ENCODE measurements at places on chromosomes 7 and 10.

DNA sequence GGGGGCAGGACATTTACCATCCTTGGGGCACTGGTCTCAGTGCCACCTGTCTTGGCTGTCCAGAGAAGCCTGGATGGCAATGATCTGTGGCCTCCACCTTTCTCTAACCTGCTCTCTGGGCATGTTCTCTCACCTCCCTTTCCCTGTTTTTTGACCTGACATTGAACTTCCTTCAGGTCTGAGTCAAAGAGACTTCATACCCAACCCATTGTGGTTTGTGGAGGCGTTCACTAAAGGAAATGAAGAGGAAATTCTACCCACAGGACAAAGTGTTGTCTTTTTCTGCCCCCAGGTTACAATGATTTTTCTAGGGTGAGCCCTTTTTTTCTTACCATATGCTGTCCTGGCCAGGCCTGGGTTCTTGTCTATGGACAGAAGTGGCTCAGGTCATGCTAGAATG is 76.6 kb downstream of the CYP26A1 start:
- no peak for DNase-seq

- no peak for DNase-seq
Measured at GRCh38 chr7:121328508-121329190, at the start of gene WNT16. WNT16 (plus strand) TSS chr7:121329000; CDS start chr7:121329293, 293 bp downstream.

DNA sequence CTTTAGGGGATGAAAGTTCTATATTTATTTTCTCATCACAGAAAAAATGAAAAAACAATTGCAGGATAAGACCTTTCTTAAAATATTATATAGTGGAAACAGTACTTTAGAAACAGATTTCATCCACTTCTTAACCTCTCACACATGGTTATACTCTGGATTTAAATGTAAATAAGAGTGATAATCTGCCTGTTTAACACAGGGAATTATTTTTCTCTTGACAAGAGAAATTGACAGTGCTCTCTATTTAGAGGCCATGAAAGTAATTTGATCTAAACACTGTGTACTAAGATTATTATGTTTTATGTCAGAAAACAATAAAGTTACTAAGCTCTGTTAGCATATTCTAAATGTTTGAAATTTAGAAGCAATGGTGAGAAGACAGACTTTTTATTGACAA is 88.4 kb downstream of the PHF14 start:
- DNase-seq = no peak

DNA sequence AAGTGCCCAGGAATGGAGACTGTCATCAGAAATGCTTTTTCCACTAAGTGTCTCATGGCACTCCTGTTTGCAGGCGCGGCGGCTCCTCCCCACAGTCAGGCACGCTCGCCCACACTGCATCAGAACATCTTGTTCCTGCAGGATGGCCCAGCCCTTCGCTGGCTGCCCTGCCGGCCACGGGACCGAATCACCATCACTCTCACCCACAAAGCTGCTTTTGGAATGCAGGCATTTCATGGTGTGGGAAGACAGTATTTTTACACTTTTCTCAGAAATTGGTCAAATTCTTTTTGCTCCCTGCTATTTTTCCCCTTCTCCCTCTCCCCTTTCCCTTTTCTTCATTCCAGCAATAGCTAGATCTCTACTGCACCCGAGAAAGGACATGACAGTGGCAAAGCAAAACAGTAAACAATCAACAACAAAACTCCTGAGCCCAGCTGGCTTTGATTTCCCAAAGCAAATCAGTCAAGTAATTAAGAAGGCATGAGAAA is 176.1 kb upstream of the TNS3 start:
- DNase-seq = peak; percentile 91

- no peak for DNase-seq
Measured at GRCh38 chr10:110151971-110152370, 55.4 kb upstream of the MXI1 start.

- no peak for DNase-seq
Measured at GRCh38 chr7:94429153-94429552, 34.5 kb downstream of the COL1A2 start.

DNA sequence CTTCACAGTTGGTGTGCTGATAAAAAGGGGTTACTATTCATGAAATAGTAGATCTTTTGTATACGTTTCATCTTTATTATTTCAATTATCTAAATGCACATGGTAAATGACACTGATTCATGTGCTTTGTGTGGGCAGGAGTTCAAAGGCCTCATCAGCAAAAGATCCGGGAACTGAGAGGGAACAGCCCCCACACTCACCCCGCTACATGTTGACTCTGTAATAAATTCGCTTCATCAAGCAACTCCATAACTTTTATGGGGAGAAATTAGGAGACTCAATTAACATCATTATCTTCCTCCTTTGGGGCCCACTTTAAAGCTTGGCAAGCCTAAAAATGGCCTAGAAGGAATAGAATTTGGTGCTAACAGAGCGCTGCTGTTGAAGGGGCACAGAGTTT is 250.7 kb upstream of the BMPER start:
- DNase-seq = no peak

DNA sequence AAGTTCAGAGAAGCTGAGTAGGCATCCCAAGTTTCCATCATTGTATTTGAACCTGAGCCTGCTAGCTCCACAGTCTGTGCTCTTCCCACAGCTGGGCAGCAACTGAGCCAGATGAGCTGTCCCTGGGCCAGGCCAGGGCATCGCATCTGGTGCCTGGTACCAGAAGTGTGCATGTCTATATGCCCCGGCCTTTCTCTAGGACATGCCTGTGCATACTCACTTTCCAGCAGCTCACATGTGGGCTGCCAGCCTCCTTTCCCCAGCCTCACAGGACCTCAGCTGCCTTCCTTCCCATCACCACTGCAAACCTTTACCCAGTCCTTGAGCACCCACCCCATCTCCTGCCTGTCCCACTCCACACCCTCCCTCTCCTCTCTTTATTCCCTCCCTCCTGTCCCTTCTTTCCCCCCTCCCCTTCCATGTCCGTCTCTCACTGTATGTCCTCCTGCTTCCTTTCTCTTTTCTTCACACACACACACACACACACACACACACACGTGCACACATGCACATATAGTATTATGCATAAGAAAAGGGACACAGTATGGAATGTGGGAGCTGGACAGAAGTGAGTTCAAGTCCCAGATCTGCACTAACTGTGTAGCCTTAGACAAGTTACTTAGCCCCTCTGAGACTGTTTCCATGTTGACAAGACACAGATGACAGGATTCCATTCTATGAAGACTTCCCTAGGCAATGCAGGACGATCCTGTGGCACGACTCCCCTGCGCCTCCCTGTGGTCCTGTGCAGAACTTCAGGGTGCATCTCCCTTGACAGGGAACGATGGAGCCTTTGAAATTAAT is 10.9 kb downstream of the CDHR1 start:
- no peak for DNase-seq

DNA sequence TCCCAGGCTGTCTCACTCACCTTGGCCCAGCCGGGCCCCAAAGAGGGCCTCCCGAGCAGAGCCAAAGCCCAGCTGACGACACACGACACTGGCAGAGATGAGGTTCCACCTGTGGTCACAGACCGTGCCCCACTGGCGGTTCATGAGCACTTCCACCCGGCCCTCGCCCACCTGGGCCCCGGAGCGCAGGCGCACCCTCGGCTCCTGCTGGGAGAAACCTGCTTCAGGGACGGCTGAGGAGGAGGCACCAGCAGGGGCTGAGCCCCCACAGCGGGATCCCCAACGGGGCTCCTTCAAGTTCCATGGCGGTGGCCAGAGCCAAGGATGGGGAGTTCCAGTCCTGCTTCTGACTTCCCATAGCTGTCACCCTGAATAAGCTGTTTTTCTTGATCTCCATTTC is 10.0 kb downstream of the LOXL4 start:
- no peak for DNase-seq

GRCh38 chr7:15862016-15862780 is 175.7 kb upstream of the MEOX2 start:
- DNase-seq = no peak

- no peak for DNase-seq
Measured at GRCh38 chr7:106031300-106032035, 68.4 kb downstream of the CDHR3 start.

GRCh38 chr7:120799813-120800475 is 58.0 kb downstream of the TSPAN12 start:
- no peak for DNase-seq

GRCh38 chr10:123287594-123288247 is 133.5 kb downstream of the BUB3 start:
- no peak for DNase-seq

GRCh38 chr10:101818872-101819633 is 809 bp upstream of the OGA start:
- no peak for DNase-seq

- no peak for DNase-seq
Measured at GRCh38 chr10:95504246-95504691, 56.9 kb downstream of the SORBS1 start.

GRCh38 chr7:21355406-21355874 is 72.4 kb upstream of the SP4 start:
- no peak for DNase-seq

- DNase-seq = no peak
Measured at GRCh38 chr10:28948046-28948445, 270.7 kb downstream of the BAMBI start.

DNA sequence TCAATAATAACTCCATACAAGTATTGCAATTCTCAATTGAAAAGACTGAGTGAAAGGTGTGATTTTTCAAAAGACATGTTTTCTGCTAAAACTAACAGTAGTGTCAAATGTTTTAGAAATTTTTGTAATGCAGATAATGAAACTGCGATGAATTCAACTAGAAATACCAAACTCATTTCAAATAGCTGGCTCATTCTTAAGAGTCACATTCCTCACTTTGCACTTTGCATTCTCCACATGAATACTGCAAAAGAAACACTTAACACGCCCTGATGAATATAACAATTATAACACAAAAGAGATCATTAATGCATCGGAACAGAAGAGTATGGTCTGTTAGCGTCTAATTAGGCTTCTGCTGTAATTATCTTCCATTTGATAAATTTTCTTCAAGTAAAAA is 15.5 kb upstream of the TSPAN12 start:
- no peak for DNase-seq

- no peak for DNase-seq
Measured at GRCh38 chr7:13879994-13880686, 109.3 kb downstream of the ETV1 start.

DNA sequence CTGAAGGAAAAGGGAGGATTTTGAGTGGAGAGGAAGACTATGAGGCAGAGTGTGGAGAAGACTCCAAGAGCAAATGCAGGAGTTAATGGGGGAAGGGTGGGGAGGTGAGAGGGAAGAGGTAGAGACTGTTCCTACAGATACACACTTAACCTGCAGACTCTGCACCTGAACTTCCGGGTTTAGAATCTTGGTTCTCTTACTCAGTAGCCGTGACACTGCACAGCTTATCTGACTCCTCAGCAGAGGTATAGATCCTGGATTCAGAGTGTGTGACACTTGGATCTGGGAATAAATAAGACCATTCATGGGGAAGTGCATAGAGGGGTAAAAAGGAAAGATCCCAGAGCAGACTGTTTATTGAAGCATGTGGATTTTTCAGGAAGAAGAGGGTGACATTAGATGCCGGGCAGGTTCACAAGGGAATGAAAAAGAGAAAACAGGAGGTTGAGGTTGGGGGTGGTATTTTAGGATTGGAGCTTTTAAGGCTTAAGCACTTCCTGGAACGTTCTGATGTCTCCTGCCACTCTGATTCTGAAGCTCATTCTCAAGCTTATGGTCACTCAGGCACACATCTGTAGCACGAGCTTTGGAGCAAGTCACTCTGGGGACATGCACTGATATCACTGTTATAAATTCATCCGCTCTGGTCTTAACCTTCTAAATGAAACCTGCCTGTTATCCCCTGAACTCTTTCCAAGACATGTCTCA is 5.7 kb upstream of the ZC3HAV1L start:
- no peak for DNase-seq

GRCh38 chr7:151923097-151923876 is 33.0 kb upstream of the GALNTL5 start:
- DNase-seq = peak; percentile 79

DNA sequence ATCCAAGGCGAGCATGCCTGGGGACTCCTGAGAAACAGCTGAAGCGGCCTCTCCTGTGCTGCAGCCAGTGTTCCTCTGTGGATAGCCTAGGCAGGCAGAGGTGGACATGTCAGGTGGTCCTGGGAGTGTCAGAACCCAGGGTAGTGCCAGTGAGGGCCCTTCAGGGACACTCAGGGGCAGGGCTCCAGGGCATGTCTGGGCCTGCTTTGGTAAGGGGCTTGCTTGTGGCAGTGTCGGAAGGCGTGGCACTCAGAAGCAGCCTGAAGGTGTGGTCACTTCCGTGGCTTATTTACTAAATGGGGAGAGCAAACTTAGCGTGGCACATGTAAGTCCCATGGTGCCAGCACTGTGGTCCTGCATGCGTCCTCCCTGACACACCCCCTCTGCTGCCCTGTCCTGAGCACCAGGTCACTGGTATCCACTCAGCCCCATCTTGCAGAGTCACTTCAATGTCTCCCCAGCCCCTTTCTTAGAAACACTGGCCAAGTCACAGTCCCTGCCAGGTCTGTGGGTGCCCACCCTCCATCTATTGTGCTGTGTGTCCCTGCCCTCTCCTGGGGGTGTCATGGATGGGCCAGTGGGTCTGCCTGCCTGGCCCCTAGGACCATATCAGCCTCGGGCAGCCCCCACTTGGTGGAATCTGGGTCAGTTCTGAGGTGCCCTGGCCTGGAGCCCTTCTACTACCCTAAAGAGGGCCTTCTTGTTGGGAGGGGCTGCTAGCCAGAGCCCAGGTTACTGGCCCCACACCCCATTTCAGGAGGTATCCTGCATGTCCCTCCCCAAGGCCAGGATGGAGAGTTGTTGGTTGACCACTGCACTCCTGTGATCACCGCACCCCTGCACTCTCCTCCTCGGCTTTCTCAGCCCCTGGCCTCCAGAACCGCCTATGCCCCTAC is 6.4 kb downstream of the ZMIZ2 start:
- no peak for DNase-seq

Measured in aorta (tissue), 5 donors.